NCI-H1417 treated with DMSO at 0.1 percent for 48 hours (cell line): ENCODE measurements at places on chromosomes 6 and 20.
A peak's percentile ranks its signal among the peaks of the same experiment; 100 is the strongest.

DNA sequence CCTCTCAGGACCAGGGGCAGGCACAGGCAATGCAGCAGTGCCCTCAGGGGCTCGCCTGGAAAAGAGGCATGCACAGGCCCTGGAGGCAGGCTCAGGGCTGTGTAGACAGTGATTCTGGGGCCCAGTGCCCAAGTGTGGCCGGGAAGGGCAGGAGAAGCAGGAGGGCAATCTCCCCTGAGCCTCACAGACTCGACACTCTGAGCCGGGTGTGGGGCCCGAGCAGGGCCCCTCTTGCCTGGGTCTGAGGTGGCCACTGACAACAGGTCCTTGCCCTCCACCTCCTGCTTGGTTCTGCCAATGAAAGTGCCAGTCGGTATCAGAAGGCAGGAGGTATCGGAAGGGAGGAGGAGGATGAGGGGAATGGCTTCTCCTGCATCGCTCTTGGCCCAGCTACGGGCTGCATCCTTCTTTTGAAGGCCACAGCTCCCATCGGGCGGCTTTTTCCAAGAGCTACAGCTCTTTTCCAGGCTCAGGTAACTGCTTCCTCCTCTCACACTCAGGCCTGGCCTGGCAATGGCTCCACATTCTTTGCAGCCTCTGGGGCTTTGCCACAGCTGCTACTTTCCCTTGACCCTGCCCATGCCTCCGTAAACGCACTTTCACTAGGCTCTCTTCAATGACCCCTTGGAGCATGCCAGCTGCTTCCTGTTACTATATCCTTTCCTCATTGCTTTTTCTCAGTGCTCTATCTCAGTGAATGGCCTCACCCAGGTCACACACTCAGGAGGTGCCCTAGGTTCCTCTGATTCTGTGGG is 24.5 kb downstream of the GABRR2 start:
- no peak for DNase-seq

DNA sequence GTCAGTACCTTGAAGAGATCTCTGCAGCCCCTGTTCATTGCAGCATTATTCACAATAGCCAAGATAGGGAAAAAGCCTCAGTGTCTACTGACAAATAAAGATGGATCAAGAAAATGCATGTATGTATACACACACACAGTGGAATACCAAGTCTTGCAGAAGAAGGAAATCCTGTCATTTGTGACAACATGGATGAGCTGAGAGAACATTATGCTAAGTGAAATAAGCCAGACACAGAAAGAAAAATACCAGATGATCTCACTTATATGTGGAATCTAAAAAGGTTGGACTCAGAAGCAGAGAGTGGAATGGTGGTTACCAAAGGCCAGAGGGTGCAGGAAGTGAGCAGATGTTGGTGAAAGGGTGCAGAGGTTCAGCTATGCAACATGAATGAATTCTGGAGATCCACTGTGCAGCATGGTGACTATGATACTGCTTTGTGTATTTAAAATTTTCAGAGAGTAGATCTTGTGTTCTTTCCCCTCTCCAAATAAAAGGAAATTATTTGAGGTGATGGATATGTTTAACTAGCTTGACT is 11.0 kb upstream of the SLC22A1 start:
- DNase-seq, result no peak

DNA sequence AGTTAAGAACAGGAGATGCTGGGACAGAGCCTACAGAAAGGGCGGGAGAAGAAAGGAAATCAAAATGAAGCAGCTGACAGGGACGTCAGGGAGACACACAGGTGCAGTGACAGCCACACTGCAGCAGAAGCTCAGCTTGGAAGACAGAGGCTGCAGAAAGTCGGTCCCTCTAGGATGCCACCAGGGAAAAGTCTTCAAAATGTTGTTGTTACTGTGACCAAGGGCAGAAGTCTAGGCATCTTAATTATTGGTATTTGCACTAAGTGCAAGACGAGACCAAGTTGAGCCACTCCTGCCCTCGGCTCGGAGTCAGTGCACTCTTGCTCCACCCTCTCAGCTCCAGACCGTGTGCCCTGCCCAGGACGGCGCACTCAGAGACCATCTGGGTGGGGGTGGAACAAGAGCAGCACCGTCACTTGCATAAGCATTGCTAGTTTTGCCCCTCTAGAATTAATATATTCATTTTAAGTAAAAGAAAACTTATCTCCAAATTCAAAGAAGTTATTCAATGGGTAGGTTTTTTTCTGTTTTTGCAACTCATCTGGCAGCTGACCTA is 2.6 kb downstream of the PRR18 start:
- DNase-seq, result no peak

GRCh38 chr6:165552248-165552736 is 110.7 kb downstream of the PDE10A start:
- no peak for DNase-seq

DNA sequence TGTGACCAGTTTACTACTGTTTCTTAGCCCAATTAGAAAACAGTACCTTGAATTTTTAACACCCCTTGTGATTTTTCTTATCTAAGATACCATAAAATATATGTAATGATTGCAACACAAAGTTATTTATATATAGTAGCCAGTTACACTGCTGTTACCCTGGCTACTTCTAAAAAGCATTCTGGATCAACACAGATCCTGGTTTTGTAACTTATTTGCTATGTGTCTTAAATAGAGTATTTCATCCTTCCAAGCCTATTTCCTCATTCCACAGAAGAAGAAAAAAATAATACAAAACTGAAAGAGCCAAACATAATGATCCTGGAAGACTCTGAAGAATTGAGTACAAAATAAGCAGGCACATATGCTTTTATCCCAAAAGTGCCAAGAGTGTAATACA is 19.0 kb upstream of the GSTA4 start:
- DNase-seq, result no peak

- DNase-seq, result no peak
Observed at GRCh38 chr6:67248077-67248476, 1387.0 kb upstream of the ADGRB3 start.

GRCh38 chr6:146029573-146030184 is 817 bp downstream of the GRM1 start:
- DNase-seq, result no peak

GRCh38 chr20:49288250-49288751 is 10.4 kb upstream of the ZNFX1 start:
- DNase-seq, result no peak

- peak; percentile 31 for DNase-seq
Observed at GRCh38 chr6:123715006-123715863, 78.5 kb upstream of the TRDN start.

DNA sequence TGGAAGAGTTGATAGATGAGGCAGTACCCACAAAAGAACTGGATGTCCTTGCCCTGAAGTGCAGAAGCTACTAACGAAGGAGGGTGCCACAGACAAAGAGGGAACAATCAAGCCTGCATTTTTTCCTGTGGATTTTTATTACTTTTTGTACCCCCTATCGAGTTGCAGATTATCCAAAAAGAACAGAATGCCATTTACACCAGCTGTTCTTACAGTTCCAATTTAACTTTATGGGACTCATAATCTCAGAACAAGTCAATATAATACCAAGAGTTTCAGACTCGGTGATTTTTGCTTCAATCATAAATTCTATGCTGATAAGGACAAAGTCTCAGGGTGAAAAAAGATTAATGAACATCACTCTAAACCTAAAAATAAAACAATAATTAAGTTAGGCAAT is 4.0 kb upstream of the CNKSR3 start:
- DNase-seq, result no peak

- DNase-seq, result no peak
Observed at GRCh38 chr6:92753956-92754355, 665.4 kb downstream of the EPHA7 start.

GRCh38 chr20:38747495-38748096 is 664 bp upstream of the ACTR5 start:
- no peak for DNase-seq
